WERI-Rb-1 (cell line): ENCODE measurements at places on chromosomes 16 and 17.

- DNase-seq: no peak
Measured at GRCh38 chr17:4747847-4748246, 8.1 kb upstream of the CXCL16 start.

- no peak for DNase-seq
Measured at GRCh38 chr17:32277284-32277683, 11.7 kb downstream of the RHBDL3 start.

DNA sequence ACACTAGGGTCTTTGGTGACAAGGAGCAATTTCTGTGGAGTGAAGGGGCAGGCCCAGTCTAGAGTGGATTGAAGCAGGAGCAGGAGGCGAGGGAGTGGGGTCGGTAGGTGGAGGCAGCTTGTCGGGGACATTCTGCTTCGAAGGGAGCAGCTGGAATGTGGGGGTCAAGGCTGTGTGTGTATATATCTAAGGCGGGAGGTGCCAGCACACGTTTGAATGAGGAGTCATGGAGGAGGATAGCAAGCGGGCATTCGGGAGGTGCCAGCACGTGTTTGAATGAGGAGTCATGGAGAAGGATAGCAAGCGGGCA is 17.7 kb downstream of the NT5M start:
- no peak for DNase-seq

GRCh38 chr17:1636732-1637285 is 8.2 kb upstream of the SLC43A2 start:
- DNase-seq: no peak

- DNase-seq: no peak
Measured at GRCh38 chr17:31328160-31328535, 6.7 kb upstream of the EVI2A start.

- peak; percentile 97 for DNase-seq
Measured at GRCh38 chr17:74759941-74760340, 11.5 kb downstream of the NHERF1 start.

GRCh38 chr16:79707876-79708275 is 107.3 kb upstream of the MAF start:
- DNase-seq: no peak

DNA sequence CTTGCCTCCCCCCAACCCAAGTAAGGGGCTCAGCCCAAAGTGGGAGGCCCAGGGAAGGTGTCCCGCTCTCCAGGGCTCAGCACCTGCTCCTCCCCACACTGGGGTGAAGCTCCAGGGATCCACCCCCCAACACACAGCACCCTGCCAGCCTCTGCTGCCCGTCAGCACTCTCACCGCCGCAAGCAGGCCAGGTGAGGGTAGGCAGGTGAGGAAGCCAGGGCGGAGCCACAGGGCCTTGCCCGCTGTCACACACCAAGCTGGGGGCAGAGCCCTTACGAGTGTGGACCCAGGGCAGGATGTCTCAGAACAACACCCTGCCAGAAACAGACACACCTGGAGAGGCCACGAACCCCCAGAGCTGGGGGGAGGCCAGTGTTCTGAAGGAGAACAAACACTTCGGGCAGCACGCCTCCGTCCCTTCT is 19.5 kb downstream of the PLLP start:
- no peak for DNase-seq

GRCh38 chr17:82228278-82228841 is 482 bp upstream of the SLC16A3 start:
- DNase-seq: no peak

DNA sequence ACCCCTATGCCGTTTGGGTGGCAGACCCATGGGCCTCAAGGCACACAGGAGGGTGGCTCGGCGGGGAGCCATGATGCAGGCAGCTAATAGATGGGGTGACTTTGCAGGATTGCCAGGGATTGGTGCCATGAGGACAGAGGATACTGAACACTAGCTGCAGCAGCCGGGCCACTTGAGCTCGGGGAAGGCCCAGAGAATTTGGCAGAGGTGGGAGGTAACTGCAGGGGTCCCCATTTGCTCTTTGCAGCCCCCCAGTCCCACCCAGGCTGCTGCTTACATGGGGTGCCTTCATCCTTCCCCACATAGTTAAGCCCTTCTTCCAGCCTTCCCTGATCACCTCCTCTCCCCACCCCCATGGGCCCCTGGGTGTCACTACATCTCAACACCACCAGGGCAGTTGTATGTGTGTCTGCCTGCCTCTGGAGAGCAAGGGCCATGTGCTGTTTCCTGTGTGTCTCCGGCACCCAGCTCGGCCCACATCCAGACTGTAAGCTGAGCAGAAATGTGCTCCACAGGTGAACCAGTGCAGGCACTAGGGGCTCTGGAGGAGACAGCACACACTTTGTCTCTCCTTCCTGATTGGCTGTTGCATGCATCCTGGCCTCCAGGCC is 52.0 kb downstream of the SREBF1 start:
- peak; percentile 77 for DNase-seq

- no peak for DNase-seq
Measured at GRCh38 chr16:70416748-70417616, 21.9 kb downstream of the ST3GAL2 start.

DNA sequence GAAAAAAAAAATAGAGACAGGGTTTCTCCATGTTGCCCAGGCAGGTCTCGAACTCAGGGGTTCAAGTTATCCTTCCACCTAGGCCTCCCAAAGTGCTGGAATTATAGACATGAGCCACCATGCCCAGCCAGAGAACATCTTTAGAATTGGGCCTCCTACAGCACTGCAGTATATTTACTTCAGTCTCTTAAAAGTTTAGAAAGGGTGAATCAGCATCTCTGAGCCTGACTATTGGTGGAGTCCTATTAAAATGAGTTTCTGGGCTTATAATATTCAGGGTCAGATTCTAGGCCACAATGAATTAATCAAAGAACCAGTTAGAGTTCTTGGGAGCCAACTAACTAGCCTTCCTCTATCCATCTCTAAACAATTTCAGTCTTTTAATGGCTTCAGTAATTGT is 22.8 kb downstream of the TADA2A start:
- no peak for DNase-seq

- DNase-seq: no peak
Measured at GRCh38 chr17:21021208-21021803, 21.5 kb downstream of the USP22 start.

DNA sequence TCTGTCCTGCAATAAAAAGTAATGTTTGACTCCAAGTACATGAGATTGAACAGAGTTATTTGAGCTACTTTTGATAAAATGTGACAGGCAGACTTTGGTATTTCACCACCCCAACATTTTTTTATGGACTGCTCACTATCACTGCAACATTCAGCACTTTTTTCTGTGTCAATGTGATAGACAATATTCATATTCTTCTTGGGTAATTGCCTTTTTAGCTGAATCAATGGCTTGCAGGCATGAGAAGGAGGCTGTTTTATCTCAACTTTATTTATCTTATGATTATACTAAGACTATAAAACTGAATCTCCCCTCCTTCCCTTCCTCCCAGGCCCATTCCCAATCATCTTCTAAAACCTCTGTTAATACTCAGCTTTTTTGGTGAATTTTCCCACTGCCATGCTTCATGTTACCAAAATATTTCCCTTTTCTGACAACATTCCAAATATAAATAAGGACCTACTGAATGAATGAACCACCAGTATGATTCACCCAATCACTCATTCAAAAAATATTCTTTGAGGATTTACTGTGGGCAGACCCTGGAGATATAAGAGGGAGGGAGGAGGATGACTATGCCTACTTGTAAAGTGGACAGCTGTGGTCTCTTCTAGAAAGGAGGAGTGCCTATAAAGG is 67.6 kb downstream of the CDH13 start:
- no peak for DNase-seq

DNA sequence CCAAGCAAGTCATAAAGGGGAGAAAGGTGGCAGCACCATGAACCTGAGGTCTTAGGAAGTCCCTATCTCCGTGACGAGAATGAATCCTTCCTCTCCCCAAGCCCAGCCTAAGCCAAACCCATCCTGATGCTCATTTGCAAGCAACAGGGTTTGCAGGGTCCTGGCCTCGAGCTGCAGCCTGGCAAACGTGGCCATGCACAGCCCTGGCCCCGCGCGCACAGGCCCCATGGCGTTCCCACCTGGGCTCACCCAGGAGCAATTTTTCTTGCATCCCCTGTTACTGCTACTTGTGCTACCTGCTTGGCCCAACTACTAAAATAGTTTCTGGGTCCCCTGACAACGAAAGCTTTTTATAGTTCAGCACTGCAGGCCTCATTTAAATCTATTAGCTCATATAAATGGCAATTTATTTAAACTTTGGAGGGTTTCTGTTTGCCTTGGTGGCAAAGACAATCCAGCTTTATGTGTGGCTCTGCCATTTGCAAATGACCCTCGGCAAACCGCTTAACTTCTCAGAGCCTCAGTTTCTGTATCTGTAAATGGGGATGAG is 141.5 kb downstream of the C16orf78 start:
- DNase-seq: no peak

- DNase-seq: no peak
Measured at GRCh38 chr16:87056551-87056950, 260.6 kb downstream of the C16orf95 start.

GRCh38 chr16:19315889-19316433 is 30.4 kb downstream of the CLEC19A start:
- DNase-seq: no peak
